ENCODE measurements at places on chromosomes 6 and 20. TPM values are rescaled to one million over a fixed set of nuclear protein-coding genes. Genes with fewer than 3 reads are reported as not detected.

The PRSS16 gene
- 0.16 TPM for polyA plus RNA-seq

- DNase-seq: no peak
Measured at GRCh38 chr6:87473419-87473903, 687 bp downstream of the SLC35A1 start.

- DNase-seq: no peak
Measured at GRCh38 chr6:54085047-54085446, 26.2 kb upstream of the MLIP start.

- no peak for DNase-seq
Measured at GRCh38 chr20:18578581-18578980, 9.3 kb upstream of the DTD1 start.

DNA sequence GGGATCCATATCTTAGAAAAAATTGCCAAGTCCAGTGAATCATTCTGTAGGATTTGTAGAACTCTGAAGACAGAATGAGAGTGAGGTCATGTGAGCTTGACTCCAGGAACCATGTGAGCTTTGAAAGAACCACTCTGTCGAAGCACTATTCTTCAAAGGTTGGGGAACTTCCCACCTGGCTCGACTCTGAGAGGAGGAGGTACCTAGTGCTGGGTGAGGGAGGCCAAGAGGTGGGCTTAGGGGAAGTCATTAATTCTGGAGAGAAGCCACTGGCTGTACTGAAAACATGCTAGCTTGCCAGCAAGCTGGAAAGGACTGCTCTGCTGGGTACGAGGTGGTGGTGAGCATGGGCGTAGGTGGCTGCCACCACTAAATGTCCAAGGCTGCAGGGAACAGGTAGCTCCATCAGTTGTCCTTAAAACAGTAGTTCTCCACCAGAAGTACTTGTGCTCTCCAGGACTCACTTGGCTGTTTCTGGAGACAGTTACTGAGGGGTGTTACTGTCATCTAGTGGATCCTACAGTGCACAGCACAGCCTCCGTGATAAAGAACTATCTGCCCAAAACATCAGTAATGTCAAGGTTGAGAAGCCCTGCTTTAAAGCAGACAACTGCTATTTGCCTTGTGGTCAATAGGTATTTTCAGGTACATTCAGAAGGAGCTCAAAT is 34.7 kb upstream of the SYNJ2 start:
- no peak for DNase-seq

Data from AG04450 (cell line).